ENCODE measurements at places on chromosomes 2 and 18. TPM values are rescaled to one million over a fixed set of nuclear protein-coding genes. Genes with fewer than 3 reads are reported as not detected.
A peak's percentile ranks its signal among the peaks of the same experiment; 100 is the strongest.

GRCh38 chr2:230938098-230938497 is 13.1 kb upstream of the GPR55 start:
- H3K27ac ChIP-seq: no peak overlapping the region
- H3K4me3 ChIP-seq: no peak overlapping the region
- no peaks in the 10 kb centered on the region for H3K4me1 ChIP-seq
- DNase-seq: no peak
- H3K36me3 ChIP-seq: no peaks in the 10 kb centered on the region

- H3K36me3 ChIP-seq: peaks cover 77% of the 10 kb centered on the region
- no peaks in the 10 kb centered on the region for H3K4me1 ChIP-seq
- no peak overlapping the region for H3K27ac ChIP-seq
- no peaks in the 10 kb centered on the region for H3K27me3 ChIP-seq
- DNase-seq: no peak
Observed at GRCh38 chr2:127330753-127331152, 36.8 kb upstream of the ERCC3 start.

Gene LIMS3
- not detected for total RNA-seq

Gene FEV
- not detected for total RNA-seq

DNA sequence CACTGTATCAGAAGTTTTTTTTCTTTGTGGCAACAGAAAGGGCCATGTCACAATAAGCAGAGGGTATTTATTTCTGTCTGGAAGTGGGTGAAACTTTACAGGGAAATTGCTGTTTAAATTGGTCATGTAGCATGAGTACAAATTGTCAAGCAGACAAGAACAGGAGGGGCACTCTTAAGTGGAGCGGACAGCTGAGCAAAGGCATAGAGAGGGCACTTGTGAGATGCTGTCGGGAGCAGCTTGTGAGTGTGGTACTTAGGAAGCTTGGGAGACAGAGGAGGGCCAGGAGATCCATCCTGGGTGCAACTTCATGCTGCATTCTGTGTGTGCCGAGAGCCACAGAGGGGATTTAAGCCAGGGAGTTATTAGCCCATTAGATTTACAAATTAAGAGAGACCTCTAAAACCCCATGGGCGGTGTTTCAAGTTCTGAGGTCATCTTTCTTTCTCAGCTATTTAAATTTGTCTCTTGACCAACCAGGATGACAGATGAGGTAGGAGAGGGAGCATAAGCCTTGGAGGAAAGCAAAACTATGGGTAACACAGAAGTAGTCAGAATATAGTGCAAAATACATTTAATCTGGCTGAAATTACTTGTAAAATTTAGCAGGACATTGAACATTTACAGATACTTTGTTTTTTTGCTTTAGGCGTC is 30.4 kb downstream of the INPP4A start:
- peak overlapping the region; percentile 7 for H3K4me3 ChIP-seq
- peaks cover 99% of the 10 kb centered on the region for H3K4me1 ChIP-seq
- no peaks in the 10 kb centered on the region for H3K27me3 ChIP-seq
- H3K27ac ChIP-seq: no peak overlapping the region
- H3K36me3 ChIP-seq: no peaks in the 10 kb centered on the region

DNA sequence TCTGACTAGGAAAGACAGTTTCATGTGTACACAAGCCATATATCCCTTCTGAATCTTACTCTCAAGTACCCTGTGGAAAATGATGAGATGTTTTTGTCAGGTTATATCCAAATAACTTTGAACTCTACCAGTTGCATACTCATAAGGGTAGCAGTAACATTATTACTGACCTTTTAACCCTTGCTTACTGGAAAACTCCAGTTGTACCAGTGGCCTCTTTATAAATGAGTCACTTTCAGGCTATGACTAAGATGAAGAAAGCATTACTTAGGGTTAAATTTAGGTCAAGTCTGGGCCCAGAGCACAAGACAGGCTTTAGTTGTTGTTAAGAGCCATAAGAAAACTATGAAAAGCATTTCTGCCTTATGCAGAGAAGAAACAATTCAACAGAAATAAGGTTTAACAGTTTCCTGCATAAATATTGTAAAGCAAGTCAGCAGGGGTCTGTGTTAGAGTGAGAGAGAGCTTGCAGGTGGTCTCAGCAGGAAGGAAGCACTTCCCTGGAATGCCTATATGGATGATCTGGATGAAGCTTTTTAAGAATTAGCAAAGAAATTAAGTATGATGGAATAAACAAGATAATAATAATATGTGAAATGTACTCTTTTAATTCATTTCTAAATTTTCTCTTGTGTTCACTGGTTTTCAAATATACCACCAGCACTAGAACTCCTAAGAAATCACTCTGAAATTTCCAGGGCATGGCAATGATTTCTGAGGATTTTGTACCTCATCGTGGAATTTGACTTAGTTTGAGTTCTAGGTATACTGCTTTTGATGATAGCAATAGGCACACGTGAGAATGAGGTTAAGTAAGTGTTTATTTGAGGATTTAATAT is 126.6 kb downstream of the UBE2E3 start:
- H3K4me3 ChIP-seq: peak overlapping the region; percentile 7
- no peaks in the 10 kb centered on the region for H3K27me3 ChIP-seq
- peak overlapping the region; percentile 16 for H3K27ac ChIP-seq
- peak; percentile 84 for DNase-seq
- H3K4me1 ChIP-seq: peaks cover 17% of the 10 kb centered on the region
- H3K36me3 ChIP-seq: no peaks in the 10 kb centered on the region

All from CD4-positive, CD25-positive, alpha-beta regulatory T cell (primary cell).